Lung (tissue), 17 donors: ENCODE measurements at places on chromosomes 12 and 14.

GRCh38 chr12:109310247-109311125 lies 1.4 kb upstream of the FOXN4 start:
- no peak for DNase-seq

DNA sequence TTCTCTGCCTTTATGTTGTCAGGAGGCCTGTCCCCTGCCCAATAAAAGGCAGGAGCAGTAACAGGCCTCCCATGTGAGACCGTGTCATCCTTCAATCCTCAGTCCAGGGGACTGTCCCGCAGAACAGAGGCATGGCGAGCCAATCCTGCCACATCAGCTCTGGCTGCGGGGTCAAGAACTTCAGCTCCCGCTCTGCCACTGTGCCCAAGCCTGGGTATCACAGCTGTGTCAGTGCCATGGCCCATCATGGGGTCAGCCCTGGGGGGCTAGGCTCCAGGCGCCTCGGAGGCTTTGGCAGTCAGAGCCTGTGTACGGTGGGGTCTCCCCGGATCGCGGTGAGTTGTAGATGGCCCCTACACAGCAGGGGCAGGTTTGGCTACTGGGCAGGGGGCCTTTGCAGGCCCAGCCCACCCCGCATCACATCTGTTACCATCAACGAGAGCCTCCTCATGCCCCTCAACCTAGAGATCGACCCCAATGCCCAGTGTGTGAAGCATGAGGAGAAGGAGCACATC lies 19.9 kb upstream of the KRT83 start:
- no peak for DNase-seq

DNA sequence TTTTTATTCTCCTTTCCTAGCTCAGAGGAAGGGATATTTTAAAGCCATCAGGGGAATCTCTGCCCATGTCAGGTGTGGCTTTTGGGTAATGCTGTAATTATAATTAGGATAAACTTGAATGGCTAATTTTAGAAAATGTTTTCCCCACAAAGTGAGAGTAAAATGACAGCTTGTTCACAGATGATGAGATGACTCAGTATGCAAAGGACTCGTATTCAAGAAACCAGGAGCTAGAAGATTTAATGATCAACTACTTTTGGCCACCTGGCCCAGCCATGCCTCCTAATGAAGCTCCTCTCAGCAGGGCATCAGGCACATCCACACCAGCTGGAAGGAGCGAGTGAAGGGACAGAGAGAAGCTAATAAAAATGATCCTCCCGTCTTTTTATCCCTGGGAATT lies 29.0 kb upstream of the PLEKHG7 start:
- no peak for DNase-seq

DNA sequence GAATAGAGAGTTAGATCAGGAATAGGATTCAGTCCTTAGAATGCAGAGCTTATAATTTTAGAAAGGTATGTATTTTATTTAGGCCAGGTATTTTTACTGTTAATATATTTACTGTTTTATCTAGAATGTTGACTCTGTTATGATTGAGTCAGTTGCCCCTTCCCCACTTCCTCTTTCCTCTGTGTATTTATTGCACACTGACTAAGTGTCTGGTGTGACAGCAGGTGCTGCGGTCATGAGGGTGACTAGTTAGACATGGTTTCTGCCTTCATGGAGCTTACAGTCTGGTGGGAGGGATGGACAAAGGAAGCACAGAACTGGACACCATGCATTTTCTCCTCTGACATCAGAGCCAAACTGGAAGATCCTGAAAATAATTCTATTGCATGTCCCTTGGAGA lies 159.8 kb downstream of the CACNA1C start:
- DNase-seq = no peak

- DNase-seq = no peak
Observed at GRCh38 chr12:76738824-76739579, 24.9 kb upstream of the ZDHHC17 start.
